ENCODE measurements at places on chromosomes 2 and 18.

- DNase-seq, result peak; percentile 8
These were observed 56.8 kb downstream of the SP110 start for GRCh38 chr2:230162981-230163380.

GRCh38 chr18:6059551-6059950, 164.2 kb upstream of the TMEM200C start:
- DNase-seq, result no peak

- no peak for DNase-seq
These were observed 9.3 kb downstream of the ST6GAL2 start for GRCh38 chr2:106876699-106877098.

- DNase-seq, result no peak
These were observed 68.7 kb downstream of the STK39 start for GRCh38 chr2:168178520-168179324.

DNA sequence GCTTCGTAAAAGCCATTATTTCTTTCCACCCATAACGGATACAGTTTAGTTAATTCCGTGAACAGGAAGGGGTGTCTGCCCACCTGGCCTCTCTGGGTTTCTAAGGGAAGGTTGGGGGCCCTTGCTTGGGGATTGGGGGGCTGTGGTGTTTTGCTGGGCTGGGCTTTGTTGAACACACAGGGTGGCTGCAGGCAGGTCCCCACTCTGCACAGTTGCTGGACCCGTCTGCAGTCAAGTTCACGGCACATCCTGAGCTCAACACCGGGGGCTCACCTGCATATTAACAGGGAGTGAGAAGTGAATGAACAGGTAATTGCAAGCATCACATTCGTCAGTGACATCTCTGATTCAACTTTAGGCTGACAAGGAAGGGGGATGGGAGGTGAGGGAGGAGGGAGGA, 109.0 kb downstream of the ZNF516 start:
- DNase-seq, result no peak

DNA sequence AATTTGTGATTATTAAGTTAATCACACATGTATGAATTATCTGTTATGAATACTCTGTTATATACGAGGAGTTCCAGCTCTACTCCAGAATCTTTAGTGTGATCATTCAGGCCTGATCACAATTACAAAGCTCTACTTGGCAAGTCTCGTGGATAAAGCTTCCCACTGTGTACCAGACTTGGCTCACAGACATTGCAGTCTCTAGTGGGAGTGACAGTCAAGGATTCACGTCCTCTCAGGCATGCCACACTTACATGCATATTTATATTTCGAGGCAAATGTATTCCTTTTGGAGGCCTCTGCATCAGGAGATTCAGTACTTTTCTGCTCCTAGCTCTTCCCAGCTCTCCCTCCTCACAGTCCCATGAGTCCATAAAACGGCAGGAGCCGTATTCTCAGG, 403.4 kb upstream of the CDH7 start:
- DNase-seq, result no peak

- no peak for DNase-seq
These were observed 167.7 kb downstream of the ANAPC1 start for GRCh38 chr2:111715987-111716904.

GRCh38 chr2:120937686-120938044, 202.0 kb downstream of the GLI2 start:
- peak; percentile 94 for DNase-seq

DNA sequence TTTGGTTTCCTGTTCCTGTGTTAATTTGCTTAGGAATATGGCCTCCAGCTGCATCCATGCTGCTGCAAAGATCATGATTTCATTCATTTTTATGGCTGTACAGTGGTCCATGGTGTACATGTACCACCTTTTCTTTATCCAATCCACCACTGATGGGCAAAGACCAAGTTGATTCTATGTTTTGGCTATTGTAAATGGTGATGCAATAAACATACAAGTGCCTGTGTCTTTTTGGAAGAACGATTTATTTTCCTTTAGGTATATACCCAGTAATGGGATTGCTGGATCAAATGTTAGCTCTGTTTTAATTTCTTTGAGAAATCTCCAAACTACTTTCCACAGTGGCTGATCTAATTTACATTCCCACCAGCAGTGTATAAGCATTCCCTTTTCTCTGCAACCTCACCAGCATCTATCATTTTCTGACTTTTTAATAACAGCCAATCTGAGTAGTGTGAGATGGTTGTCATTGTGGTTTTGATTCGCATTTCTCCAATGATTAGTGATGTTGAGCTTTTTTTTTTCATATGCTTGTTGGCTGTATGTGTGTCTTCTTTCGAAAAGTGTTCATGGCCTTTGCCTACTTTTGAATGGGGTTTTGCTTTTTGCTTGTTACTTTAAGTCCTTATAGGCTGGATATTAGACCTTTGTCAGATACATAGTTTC, 19.4 kb downstream of the EXOC6B start:
- no peak for DNase-seq

- no peak for DNase-seq
These were observed 380.6 kb upstream of the TCF4 start for GRCh38 chr18:55968550-55968949.

DNA sequence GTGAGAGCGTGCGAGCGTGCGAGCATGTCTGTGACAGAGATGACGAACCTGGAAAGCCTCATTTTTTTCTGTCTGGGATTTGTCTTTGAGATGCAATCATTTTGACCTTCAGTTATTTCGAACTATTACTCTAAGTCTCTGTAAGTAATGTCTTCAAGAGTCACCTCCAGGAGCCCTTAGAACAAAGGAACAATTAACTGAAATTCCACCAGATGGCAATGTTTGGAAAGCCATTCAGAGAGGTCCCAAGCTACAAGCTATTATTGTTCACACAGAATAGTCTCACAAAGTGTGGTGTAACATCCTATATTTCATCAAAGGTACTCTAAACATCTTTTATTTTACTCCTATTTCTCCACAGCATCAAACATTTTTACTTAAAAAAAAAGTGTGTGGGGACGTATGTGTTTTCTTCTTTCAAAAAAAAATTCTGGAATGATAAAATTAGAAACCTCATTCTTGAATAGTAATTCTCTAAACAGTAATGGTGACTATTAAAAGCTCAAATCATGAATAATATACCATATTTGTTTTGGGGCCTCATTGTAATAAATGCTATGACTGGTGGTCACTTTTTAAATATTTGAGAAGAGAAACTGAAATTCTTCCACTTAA, 35.1 kb upstream of the MAPRE2 start:
- DNase-seq, result peak; percentile 67

GRCh38 chr2:169232551-169233154, 129.7 kb downstream of the LRP2 start:
- no peak for DNase-seq

- DNase-seq, result no peak
These were observed 2.1 kb downstream of the PUM2 start for GRCh38 chr2:20348542-20348941.

GRCh38 chr18:76335859-76336640, 159.0 kb downstream of the ZNF516 start:
- no peak for DNase-seq

DNA sequence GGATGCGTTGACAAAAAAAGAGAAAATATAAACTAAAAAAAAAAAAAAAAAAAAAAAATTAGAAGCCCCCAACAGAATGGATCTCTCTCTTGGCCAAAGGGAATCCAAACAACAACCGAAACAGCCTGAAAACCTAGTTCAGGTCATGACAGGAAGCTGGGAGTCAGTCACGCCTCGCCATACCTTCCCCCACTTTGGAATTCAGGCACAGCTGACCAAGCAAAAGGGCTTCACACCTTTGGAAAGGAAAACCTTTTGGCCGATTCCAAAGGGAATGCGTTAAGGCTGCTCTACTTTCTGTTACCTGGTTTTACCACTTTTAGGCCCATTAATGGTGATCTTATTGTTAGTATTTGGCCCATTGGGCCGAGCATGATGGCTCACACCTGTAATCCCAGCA, 17.9 kb upstream of the RMC1 start:
- no peak for DNase-seq

GRCh38 chr2:119838179-119838578, 78.5 kb downstream of the PTPN4 start:
- no peak for DNase-seq

- DNase-seq, result no peak
These were observed 77.7 kb upstream of the APCDD1 start for GRCh38 chr18:10376731-10377130.

DNA sequence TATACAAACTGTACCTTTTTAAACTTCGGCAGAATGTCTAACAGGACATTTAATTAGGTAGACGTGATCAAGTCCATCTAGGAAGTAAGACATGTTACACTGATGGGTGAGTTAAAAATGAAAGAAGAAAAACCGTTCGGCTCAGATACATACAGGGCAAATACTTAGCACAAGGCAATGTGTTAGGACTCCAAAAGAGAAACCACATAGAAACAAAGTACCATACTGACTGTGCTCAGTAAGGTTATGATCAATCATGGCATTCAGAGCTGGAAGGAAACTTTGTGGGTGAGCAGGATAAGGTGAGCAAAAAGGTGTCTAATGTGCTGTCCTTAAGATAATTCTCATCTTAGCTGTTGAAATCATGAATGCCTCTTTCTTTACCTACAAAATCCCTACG, 211.9 kb downstream of the STK39 start:
- no peak for DNase-seq

DNA sequence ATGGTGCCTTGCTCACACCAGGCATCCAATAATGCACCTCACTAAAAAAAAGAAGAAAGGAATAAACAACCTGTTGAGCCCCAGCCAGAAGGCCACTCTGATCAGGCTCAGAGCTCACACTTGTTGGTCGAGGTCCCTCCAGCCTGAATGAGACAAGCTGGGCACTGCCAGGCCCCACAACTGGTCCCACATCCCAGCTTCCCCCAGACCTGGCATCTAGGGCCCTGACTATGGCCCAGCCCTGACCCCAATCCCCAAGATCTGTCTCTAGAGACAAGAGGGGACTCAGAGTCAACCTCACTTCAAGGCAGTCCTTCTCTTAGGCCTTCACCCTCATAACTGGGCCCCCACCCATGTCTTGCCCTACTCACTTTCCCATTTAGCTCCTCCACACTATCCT, 22.4 kb downstream of the TEX51 start:
- no peak for DNase-seq

GRCh38 chr2:75053484-75054112, 95.2 kb downstream of the POLE4 start:
- peak; percentile 70 for DNase-seq

DNA sequence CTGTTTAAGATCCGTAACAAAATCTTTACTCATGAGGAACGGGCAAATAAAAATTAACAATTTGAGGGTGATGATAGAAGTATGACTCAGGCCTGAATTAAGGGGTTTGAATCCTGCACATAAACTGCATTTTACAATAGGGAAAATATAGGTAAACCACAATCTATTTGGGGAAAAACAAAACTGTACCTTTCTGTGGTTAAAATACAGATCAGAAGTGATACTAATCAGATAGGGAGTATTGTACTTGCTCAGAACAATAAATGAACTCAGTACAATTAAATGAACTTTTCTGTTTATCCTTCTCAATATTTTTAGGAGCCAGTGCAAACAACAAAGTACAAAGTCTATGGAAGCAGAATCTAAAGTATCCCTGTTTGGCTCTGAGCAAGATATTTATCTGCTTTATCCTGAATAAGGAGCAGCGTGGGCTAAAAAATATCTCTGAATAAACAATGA, 287.3 kb downstream of the ZNF385B start:
- DNase-seq, result no peak

- DNase-seq, result no peak
These were observed 30.3 kb downstream of the GPR75 start for GRCh38 chr2:53829273-53829979.

DNA sequence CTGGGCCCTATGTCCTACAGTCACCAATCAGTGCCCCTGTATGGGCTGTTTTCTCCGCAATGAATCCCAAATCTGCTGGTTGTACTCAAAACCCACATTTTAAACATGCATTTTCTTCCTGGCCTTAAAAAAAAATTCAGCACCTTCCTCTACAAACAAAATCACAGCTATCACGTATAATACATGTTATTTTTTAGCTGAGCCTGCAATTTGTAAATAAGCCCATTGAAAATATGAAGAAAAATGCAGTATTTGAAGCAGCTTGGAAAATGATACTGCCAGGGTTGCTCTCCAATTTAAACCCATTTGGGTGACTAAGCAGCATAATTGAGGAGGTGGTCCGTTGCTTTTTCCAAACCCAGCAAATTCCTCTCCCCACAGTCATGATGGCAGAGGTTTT, 33.0 kb upstream of the GYPC start:
- no peak for DNase-seq

- no peak for DNase-seq
These were observed 181.5 kb upstream of the ACVR2A start for GRCh38 chr2:147663153-147663961.

- DNase-seq, result no peak
These were observed 82.0 kb downstream of the ATAD2B start for GRCh38 chr2:23844905-23845304.

DNA sequence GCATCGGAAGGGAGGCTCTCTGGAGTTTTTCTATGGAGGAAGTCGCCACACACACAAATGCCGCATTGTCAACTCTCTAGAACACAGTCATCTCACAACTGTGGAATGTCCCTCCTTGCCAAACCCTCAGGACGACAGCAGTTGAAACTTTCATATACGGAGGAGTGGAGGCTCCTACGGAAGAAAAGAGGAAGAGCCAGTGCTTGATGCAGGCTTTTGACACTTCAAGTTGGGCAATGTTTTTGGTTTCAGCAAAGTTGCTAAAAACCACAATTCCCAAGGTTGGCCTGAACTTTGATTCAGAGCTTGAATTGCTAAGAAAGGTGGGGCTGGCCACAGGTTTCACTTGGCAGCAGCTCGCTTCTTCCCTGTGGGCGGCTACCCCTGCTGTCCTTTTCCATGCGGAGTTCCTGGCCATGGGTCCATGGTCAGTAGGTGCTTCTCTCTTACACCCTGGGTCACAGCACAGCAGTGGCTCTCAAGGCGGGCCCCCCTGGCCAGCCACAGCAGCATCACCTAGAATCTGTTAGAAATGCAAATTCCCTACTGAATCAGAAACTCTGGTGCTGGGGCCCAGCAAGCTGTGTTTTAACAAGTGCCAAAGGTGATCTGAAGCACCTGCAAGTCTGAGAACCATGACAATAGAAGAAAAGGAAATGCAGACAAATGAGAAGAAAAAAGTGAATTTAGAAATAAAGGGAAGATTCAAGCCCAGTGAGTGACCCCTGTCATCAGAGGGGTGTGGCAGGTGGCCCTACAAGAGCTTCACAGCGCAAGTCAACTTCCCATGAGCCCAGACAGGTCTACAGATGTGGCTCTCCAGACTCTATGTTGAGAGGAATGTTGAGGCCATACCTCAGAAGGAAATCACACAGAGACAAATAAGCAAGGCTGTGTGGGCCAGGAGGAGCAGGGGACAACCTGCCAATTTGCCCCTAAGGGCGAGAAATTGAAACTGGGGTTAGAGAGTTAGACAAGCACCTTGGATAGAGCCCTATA, 856.4 kb downstream of the RNF144A start:
- DNase-seq, result no peak

- no peak for DNase-seq
These were observed 37.8 kb downstream of the RRM2 start for GRCh38 chr2:10160203-10160955.

DNA sequence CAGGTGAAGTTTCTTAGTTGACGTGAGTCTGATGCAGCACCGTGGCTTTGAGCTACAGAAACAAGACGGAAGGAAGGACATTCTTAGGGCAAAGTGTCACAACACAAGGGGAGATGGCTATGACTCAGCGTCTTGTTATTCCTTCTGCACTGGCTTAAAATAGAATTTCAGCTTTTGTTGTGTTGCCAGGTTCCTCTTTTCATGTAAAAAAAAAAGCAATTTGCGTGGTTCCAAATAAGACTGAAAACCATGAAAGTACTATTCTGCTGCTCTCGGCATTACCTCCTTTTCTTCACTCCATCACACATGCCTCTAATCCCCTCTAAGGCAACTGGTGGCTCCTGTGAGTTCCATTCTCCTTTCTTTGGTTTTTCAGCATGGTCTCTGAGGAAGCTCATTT, 150.1 kb downstream of the ANTXR1 start:
- peak; percentile 94 for DNase-seq

Data from cardiac muscle cell (in vitro differentiated cells and primary cell).